ENCODE measurements at places on chromosomes 16 and 17.
A peak's percentile ranks its signal among the peaks of the same experiment; 100 is the strongest.

GRCh38 chr17:42880776-42881310, 19.8 kb upstream of the G6PC1 start:
- DNase-seq = no peak

- no peak for DNase-seq
Observed at GRCh38 chr16:27441276-27441675, 39.3 kb downstream of the IL21R start.

GRCh38 chr17:60039114-60039846, 39.4 kb downstream of the HEATR6 start:
- DNase-seq = no peak

DNA sequence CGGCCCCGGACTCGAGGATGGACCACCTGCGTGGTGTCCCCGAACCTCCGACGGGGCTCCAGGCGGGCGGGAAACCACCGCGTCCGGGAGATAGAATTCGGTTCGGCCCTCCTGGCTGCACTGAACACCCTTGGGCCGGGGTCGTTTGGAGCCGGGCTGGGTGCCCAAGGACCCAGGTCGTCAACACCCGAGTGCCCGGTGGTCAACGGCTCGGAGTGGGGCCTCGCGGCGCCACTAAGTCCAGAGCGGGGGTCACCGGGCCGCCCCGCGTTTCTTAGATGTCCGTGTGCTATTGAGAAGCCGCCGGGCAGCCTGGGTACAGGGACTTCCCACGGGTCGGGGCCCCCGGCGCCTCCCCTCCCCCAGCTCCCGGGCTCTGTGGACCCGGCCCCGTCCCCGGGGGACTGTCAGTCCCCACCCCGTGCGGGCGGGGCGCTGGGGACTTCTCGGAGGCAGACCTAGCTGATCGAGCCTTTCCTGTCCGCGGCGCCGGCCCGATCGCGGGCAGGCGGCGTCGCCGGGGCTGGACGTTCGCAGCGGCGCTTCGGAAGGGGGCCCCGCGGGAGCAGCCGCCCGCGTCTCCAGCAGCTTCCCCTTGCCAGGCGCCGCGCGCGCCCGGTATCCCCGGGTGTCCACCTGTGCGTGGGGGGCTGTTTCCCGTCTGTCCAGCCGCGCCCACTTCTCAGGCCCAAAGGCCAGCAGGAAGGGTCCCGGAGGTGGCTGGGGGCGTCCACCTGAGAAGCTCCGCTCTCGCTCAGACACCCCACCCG, 655 bp upstream of the NPTX1 start:
- DNase-seq = no peak

DNA sequence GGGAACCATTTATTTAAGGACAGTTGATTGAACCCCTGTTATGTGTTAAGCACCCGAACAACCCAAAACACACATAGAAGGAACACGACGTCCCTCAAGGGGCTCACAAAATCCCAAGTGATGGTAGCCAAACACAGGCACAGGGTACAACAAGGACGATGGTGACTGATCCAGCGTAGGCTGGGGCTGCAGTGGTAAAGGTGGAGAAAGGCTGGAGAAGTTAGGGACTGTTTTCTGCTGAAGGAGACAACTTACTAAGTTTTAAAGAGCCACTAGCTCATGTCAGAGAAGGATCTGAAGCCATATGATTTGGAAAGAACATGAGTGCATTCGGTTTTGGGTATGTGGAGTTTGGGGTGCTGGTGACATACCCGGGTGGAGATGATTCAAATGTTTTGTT, 229.6 kb upstream of the TNRC6C start:
- no peak for DNase-seq

GRCh38 chr16:9072806-9073341, 18.6 kb upstream of the HAPSTR1 start:
- DNase-seq = peak; percentile 90

DNA sequence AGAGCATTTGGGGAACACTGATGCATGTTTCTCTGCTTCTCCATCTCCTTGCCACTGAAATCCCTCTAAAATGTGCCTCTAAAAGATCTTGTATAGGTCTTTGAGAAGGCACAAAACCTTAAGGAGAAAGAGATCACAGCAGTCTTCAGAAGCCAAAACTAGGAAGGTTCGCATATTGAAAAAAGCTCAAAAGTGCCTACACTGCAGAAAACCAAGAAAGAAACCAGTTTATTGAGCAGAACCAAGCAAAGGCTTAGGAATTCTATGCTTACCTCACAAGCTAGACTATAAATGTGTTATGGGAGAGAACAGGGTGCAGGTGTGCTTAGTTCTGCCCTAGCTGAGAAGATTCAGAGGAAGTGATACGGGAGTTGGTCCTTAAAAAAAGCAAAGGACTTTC, 16.6 kb downstream of the DGKE start:
- no peak for DNase-seq

DNA sequence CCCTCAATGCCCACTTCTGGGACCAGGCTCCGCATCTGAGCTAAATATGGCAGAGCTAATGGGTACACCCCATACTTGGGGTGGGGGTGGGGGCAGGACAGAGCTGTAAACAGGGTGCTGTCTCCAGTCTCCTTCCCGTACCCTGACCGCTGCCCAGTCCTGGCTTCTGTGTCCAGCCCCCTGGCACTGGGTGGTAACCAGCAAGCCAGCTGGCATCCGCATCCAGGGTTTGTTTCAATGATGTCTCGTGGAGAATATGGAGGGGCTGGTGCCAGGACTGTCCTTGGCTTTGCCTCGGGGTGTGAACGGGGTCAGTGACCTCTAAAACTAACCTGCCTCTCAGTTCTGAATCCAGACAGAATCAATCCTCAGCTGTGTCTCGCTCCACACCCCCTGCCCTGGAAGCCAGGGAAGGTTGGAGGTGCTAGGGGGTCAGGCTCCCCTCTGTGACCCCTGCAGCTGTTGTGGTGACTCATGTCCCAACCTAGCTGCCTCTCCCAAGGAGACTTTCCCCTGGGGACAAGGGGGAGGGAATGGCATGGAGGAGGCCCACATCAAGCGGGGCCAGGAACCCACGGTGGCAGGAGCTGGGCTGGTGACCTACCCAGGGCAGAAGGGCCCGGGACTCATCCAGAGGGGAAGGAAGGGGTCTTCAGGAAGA, 1.5 kb upstream of the PNMT start:
- no peak for DNase-seq

GRCh38 chr16:52251495-52251894, 295.4 kb downstream of the TOX3 start:
- no peak for DNase-seq

DNA sequence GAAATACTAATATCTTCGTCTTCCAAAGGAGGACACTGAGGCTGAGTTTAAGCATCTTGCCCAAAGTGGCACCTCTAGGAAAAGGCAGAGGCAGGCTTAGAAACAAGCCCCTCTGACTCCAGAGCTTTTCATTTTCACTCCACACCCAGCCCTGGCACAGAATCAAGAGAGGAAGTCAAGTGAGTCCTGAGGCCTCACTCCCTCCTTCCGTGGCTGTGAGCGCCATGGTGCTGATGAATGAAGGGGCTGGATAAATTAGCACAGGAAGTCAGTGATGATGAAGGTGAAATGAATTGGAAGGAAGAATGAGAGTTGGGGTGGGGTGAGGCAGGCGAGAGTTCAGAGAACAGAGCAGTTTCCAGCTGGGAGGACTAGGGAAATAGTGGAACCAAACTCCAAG, 179.3 kb downstream of the TMEM132E start:
- no peak for DNase-seq

- DNase-seq = no peak
Observed at GRCh38 chr17:79179334-79179733, 104.7 kb downstream of the ENGASE start.

DNA sequence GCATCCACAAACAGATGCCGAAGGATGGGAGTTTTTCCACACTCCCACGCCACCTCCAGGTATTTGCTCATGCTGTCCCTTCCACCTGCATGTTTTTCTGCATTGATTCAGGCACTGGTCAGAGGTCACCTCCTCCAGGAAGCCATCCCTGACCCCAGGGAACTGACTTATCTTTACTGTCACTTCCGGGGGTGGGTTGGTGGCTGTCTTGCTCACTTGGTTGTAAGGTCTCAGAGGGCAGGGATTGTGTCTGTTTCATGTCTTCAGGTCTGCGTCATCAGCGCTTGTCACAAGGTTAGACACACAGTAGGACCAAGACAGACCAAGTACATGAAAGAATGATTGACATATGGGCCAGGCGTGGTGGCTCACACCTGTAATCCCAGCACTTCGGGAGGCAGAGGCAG, 1.9 kb upstream of the IL4R start:
- no peak for DNase-seq

- DNase-seq = no peak
Observed at GRCh38 chr17:37743612-37743874, 1.3 kb downstream of the HNF1B start.

GRCh38 chr16:85302848-85303353, 190.6 kb upstream of the CIBAR2 start:
- DNase-seq = no peak

- peak; percentile 51 for DNase-seq
Observed at GRCh38 chr17:64992325-64992802, 64.2 kb downstream of the GNA13 start.

- peak; percentile 69 for DNase-seq
Observed at GRCh38 chr16:75789237-75789636, 62.9 kb upstream of the CPHXL start.

DNA sequence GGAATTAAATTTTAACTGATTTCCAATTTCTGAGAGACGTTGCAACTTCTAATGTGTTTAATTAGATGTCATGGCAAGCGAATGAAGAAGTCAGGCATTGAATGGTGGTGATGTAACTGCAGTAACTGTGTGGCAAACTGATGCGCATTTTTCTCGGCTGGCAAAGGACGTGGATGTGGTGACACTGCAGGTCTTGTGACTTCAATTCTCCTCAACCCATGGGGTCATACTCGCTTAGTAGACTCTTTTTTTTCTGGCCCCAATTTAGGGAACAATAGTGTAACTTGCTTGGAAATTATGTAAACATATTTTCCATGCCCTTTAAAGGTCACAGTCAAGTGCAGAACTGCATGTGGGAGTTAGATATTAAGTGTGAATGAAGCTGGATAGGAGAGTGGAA, 1.9 kb upstream of the FAM20A start:
- no peak for DNase-seq

GRCh38 chr17:43779145-43780125, 658 bp upstream of the DUSP3 start:
- no peak for DNase-seq

- DNase-seq = no peak
Observed at GRCh38 chr16:11437069-11437468, 91.8 kb downstream of the RMI2 start.

- peak; percentile 21 for DNase-seq
Observed at GRCh38 chr17:65455972-65456343, 105.5 kb downstream of the AXIN2 start.

DNA sequence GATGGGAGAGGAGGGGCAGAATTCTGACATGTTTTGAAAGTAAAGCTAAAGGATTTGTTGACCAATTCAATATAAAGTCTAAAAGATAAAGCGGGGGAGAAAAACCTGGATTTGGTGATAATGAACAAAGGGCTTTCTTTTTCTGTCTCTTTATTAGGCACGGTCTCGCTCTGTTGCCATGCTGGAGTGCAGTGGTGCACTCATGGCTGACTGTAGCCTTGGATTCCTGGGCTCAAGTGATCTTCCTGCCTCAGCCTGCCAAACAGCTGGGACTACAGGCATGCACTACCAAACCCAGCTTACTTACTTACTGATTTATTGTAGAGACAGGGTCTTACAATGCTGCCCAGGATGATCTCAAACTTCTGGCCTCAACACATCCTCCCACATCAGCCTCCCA, 7.5 kb downstream of the CDR2 start:
- DNase-seq = no peak

GRCh38 chr17:72344613-72345012, 223.8 kb downstream of the SOX9 start:
- no peak for DNase-seq

GRCh38 chr16:22670551-22671041, 143.4 kb upstream of the HS3ST2 start:
- peak; percentile 18 for DNase-seq

DNA sequence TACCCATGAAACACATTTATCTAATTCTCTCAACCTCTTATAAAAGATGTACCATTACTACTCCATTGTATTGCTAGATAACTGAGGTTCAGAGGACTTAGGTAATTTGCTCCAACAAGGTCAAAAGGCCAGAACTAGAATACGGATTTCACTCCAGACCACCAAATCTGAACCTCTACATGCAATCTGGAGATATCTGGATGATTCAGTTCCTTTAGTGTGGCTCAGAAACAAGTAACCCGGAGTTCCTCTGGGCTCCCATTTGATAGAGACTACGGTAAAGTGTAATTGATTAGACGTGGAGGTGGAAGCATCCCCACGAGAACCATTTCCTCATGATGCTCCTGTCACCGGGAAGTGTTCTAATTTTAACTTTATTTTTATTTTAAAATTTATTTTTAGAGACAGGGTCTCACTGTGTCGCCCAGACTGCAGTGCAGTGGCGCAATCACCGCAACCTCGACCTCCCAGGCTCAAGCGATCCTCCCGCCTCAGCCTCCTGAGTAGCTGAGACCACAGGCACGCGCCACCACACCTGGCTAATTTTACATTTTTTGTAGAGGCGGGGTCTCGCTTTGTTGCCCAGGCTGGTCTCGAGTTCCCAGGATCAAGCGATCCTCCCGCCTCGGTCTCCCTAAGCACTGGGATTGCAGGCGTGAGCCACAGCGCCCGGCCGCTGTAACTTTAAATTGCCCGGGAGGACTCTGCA, 608 bp upstream of the COX10 start:
- DNase-seq = no peak

DNA sequence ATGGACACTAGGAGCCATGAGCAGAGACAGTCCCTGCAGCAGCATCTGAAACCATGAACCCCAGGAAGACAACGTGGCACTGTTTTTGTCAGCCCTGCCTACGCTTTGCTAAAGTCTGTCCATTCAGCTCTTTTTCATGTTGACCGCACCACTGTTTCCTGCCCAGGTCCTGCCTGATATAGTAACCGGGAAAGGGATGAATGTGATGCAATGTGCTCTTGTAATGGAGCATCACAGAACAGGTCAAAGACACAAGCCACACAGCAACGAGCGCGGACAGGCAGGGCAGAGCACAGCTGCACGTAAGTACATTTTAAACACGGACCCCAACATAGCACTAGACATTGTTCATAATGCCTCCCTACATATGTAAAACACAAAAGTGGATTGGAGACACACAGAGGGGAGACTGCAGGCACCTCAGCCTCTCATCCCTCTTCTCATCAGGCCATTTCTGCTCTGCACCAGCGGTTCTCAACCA, 16.9 kb upstream of the TNFRSF13B start:
- DNase-seq = peak; percentile 43

GRCh38 chr17:41098481-41098880, 539 bp upstream of the KRTAP4-8 start:
- DNase-seq = no peak

GRCh38 chr17:29791336-29792080, 138.5 kb downstream of the SSH2 start:
- DNase-seq = no peak

- DNase-seq = no peak
Observed at GRCh38 chr17:67256075-67256732, 11.2 kb upstream of the HELZ start.

Data from cardiac fibroblast (primary cell).